ENCODE measurements at places on chromosomes 5 and 9. TPM values are rescaled to one million over a fixed set of nuclear protein-coding genes. Genes with fewer than 3 reads are reported as not detected.

Gene CETN3
- total RNA-seq = 57.4 TPM

Gene ASS1
- 0.70 TPM for total RNA-seq

Gene AQP3
- 28.5 TPM for total RNA-seq

Gene FAM81B
- total RNA-seq = not detected

Gene GRM6
- total RNA-seq = not detected

Gene MORN5
- total RNA-seq = not detected

Gene CD180
- total RNA-seq = 15.7 TPM

Gene FER
- total RNA-seq = 10.0 TPM

Gene TRIM36
- not detected for total RNA-seq

Gene DBH
- total RNA-seq = not detected

Gene SLC25A2
- 1.6 TPM for total RNA-seq

Gene BAAT
- total RNA-seq = not detected

Gene GPSM1
- not detected for total RNA-seq

Gene ZNF618
- not detected for total RNA-seq

All from OCI-LY7 (cell line).